ENCODE measurements at places on chromosomes 6 and 20. TPM values are rescaled to one million over a fixed set of nuclear protein-coding genes. Genes with fewer than 3 reads are reported as not detected.

DNA sequence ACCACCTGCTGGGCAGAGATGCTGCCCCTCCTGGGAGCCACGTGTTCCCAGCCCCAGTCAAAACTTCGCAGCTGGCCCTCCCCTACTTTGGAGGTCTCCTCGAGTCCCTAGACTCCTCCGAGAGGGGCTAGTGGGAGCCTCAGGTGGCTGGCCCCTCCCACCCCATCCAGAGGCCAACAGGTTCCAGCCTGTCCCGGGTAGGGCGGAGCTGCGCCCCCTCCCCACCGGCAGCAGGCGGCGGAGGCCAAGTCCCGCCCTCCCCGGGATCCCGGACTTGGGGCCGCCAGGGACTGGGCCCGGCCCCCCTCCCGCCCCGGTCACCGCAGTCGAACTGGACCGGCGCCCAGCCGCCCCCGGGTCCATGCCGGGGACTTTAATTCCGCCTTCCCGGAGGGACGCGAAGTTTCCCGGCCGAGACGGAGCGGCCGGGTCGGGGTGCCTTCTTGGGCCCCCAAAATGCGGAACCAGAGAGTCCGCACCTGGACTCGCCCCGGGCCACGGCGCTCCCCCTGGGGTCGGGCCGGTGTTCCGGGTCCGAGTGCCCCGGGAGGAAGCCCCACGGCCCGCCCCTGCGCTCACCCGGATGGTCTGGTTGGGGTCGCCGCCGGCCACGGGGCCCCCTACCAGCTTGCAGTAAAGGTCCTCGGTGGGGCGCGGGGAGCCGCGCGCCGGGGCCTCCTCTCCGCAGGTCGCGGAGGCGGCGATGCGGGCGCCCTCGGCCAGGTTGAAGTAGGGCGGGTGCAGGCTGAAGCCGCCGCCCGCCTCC, 559 bp downstream of the LAMA5 start:
- no peak for DNase-seq

DNA sequence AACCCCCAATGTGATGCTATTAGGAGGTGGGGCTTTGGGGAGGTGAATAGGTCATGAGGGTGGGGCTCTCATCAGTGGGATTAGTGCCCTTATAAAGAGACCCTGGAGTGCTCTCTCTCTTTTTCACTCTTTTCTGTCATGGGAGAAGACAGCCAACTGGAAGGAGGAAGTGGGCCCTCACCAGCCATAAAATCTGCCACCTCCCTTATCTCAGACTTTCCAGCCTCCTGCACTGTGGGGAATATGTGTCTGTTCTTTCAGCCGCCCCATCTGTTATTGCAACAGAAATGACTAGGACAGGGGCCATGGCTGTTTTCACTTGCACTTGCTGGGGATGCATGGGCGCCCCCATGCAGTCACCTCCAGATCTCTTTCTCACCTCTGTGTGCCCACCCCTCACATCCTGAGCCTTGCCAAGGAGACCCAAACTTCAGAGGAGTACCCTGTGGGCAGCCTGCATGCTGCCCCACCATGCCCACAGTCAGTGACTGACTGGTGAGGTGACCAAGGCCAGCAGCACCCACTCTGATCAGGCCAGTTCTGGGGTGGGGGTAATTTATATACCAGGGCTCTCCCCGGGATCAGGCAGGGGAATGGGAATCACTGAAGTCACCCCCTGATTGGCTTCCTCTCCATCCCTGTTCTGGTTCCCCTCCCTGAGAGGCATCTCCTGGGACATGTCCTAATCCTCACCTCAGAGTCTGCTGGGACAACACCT, 118.4 kb downstream of the ANKRD60 start:
- DNase-seq, result peak; percentile 56

DNA sequence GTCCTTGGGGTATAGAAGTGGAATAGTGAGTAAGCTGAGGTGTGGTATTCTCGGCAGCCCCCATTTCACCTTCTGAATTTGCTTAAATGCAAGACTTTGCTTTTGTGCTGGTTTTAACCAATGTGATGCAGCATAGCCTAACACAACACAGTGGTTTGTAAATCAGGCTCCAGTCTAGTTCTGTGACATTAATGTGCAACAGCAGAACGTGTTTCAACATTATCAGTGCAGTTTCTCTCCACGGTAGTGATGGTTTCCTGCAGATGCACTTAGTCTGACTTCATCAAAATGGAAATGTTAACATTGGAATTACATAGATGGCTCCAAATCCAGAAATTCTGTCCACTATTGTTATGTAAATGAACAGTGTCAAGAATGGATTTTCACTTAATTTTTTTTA, 139.5 kb downstream of the ZFAND3 start:
- no peak for DNase-seq

- DNase-seq, result no peak
Observed at GRCh38 chr6:73107016-73107415, 118.3 kb downstream of the KHDC1L start.

Gene HLA-DRB1
- 25.5 TPM for total RNA-seq
